Activated naive CD8-positive, alpha-beta T cell treated with anti-CD3 and anti-CD28 coated beads, Interleukin-2, amount 50 U/mL, for 16 hours (primary cell): ENCODE measurements at places on chromosomes 2 and 18.

DNA sequence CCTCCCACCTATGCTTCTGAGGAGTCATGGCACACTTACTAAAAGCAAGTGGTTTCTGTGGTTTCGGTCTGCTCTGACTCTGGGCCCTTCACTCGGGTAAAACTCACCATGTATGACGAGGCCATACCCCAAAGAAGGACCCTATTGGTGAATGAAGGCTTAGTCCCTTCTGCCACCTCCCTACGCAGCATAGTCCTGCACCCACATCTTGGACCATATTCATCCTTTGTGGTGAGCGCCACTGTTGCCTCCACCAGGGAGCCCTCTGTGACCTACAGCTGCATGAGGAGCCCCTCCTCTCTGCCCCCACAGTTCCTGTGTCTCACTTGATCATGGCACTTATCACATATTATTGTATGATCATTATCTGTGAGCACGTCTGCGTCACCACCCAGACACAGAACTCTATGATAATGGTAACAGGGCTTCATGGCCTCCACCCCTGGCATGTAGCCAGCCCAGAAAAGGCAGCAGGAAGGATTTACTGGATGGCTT lies 113.3 kb downstream of the TFCP2L1 start:
- DNase-seq: no peak

- DNase-seq: no peak
Measured at GRCh38 chr2:96359866-96360265, 24.3 kb downstream of the NCAPH start.

GRCh38 chr18:39840856-39841481 lies 2114.1 kb upstream of the PIK3C3 start:
- DNase-seq: no peak

DNA sequence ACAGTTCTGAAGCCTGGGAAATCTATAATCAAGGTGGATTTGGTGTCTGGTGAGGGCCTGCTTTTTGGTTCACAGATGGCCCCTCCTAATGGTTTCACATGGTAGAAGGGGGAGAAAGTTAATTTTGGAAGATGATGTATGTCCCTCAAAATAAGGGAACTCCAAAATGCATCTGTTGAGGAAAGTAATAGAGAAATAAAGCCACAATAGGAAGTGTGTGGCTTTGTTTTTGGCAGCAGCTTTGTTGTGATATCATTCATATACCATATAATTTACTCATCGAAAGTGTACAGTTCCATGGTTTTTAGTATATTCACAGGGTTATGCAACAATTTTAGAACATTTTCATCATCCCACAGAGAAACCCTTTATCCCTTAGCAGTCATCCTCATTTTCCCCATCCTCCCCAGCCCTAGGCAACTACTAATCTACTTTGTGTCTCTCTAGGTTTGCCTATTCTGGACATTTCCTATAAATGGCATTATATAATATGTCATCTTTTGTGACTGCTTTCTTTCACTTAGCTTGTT lies 274.0 kb upstream of the FAM98A start:
- DNase-seq: no peak

DNA sequence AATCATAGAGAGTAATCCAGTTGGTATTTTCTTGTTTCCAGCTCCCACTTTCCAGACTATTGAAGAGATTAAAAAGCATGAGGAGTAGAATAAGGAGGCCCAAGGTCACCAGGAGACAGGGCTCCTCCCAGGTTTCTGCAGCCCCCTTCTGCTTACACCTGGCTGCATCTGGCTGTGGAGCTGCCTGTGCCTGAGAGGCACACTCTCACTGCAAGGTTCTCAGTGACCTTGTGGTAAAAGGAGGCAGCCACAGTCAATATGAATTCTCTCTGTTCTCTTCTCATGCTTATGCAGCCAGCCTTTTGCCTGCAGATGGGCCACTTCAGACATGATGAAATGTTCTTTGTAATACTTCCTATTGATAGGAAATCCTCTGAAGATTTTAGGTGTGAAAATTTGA lies 233.7 kb downstream of the MYO3B start:
- DNase-seq: no peak

- no peak for DNase-seq
Measured at GRCh38 chr18:31774477-31774785, 13.8 kb upstream of the SLC25A52 start.

DNA sequence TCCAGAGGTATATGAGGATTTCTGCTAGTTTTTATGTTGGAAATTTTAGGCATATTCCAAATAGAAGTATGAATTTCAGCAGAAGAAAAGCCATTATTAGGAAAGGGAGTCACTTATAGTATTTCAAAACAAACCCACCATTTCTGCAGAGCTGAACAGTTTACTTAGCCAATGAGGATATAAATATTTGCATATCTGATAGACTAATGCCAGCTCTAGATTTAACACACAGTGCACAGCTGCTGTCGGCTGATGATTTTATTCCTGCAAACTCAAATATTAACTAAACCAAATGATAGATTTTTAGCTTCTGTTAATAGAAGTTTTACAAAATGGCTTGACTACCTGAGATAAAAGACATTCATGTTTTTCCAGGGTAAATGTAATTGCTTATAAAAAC lies 375.8 kb upstream of the FANCL start:
- no peak for DNase-seq

GRCh38 chr2:182148344-182148743 lies 162.7 kb downstream of the PPP1R1C start:
- DNase-seq: no peak

DNA sequence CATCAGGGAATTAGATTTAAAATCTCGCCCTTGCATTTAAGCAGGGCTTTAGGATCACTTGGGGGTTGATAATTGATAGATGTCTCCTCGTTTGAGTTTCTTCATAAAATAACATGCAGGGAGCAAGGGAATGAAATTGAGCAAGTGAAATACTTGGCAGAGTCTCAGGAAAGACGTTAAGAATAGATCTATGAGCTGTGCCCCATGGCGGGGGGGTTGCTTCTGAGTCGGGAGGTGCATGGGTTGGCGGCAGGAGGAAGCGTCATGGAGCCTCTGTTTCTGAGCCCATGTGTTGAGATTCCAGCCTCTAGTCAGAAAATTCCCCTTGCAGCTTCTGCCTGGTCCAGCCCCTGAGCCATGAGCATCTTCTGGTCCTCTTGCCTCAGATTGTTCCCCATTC lies 82.0 kb downstream of the APOB start:
- DNase-seq: no peak

- DNase-seq: no peak
Measured at GRCh38 chr2:174881678-174882077, 117.4 kb upstream of the CHRNA1 start.

DNA sequence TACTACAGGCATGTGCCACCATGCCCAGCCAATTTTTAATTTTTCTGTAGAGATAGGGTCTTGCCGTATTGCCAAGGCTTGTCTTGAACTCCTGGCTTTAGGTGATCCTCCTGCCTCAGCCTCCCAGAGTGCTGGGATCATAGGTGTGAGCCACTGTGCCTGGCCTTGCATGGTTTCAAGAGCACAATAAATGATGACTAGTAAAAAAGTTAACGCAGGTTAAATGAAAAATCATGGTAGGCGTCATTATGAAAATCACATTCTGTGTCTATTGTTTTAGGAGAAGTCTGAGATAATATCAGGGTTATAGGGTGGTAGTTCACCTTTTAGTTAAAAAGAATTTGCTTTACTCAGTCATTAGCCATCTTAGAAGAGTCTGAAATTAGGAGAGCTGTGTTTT lies 38.3 kb downstream of the ALMS1 start:
- DNase-seq: no peak

DNA sequence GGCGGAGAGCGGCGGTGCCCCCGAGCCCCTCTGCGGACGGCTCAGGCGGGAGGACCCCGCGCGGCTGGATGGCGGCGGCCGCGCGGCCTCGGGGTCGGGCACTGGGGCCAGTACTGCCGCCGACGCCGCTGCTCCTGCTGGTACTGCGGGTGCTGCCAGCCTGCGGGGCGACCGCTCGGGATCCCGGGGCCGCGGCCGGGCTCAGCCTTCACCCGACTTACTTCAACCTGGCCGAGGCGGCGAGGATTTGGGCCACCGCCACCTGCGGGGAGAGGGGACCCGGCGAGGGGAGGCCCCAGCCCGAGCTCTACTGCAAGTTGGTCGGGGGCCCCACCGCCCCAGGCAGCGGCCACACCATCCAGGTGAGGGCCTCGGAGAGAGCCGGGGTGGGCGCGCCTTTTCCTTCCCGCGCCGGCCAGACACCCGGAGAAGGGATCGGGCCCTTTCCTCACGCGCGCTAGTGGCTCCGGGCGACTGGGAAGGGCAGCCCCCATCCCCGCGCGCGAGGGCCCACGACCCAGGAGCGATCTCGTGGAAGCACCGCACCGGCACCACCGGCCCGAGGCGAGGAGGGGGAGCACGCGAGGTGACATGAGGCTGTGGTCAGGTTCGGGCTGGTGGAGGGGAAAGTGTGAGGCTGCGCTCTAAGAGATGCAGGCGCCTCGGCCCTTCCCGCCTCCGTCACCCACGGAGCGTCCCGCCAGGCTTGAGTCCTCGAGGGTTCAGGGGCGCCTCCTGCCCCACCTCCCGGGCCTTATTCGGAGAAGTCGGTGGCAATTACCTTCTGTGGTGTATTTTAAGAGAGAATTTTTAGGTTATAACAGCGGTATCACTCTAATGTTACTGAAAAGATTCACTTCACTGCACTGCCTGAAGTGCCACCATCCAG lies 607 bp downstream of the LAMA3 start:
- no peak for DNase-seq

DNA sequence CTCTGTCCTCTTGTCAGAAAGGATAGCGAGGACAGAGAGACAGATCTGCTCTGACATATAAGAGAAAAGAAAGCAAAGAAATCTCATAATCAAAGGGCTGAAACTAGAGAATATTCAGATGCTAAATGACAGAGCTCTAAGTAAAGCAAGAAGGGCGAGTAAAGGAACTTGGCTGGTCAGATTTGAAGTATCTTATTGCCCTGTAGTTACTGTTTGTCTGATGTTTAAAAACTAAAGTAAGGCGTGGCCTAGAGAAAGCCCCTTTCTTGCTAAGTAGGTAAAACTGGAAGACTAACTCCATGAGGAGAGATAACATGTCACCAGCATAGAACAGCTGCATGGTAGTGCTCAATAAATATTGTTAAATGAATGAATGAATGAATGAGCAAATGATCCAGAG lies 70.0 kb downstream of the CRACDL start:
- DNase-seq: no peak

DNA sequence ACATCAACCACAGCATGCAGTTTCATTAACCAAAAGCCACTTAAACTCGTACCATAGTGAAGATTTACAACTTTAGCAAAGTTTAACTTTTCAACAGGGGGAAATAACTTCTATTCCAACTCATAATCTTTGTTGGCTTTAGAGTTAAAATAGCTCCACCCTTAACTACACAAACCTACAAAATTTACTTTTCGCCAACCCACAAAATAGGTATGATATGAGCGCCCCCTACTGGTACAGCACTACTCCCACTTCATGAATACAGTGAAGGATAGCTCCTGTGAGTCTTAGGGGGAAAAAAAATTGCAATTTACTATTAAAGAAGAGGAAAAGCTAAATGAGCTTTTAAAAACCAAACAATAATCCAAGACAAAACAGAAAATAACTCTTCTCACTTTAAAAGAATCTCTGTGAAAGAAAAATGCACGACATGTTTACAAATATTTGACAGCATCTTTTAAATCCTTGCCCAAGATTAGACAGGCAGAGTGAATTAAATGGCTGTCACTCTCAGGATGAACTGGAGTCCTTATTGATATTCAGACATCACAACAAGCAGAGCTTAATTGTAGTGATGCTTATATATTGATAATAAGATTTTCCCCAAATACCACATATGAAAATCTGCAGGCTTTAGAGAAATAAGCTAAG lies 32.2 kb downstream of the TMEFF2 start:
- peak; percentile 55 for DNase-seq

DNA sequence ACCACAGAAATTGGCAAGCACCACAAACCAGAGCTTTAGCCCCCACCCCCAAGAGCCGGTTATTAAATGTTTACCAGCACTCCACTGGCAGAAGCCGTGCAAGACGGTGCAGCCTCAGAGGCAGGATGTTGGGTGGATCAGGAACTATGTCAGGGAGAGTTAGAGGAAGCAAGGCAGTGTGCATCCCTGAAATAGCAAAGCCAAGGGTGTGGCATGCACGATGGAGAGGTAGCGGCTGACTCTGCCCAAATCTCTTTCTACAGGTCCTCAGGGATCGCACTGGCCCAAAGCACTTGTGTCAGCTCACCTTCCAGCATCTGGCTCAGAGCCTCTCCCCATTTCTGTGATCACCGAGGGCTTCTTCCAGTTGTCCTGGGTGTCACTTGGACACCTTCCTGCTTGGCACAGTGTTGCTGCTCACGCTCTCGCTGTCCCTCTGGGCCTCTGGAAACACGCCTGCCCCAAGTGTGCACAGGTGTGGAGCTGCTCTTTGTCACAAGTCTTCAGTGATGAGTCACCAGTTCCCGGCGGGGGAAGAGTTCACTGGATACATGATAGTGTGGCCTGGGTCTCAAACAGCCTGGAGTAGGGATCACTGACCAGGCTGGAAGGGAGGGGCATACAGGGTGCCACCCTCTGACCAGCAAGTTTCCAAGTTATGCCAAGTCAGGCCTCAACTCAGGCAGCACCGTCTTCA lies 17.3 kb upstream of the B3GNT7 start:
- DNase-seq: no peak

DNA sequence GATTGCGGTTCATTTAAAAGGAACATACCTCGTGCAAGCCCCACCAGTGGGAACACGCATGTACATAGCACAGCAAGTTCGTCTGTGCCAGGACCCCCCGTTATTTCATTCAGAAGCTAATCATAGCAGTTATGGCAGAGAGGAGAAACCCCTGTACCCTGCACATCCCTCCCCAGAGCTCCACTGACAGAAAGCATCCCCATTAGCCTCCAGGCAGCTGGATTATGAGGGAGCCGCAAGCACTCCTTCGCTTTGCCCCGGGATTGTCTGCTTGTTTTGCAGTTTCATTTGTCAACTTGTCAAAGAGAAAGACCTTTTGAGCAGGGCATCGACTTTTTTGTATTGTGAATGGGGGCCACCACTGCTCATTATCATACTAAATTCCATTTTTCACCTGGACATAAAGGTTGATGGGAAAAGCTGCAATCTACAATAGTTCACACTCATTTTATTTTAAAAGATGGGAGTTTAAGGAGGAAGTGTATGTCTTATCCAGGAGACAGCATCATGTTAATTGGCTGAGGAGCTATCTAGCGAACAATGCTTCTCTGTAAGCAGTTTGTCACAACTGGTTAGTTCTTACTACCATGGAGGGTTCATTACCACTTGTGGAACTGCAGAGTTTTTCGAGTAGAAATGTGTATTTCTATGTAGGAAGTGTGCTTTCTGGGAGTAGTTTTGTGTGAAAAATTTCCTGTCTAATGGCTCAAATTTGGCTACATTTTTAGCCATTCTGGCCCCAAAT lies 255.3 kb downstream of the THSD7B start:
- DNase-seq: no peak

DNA sequence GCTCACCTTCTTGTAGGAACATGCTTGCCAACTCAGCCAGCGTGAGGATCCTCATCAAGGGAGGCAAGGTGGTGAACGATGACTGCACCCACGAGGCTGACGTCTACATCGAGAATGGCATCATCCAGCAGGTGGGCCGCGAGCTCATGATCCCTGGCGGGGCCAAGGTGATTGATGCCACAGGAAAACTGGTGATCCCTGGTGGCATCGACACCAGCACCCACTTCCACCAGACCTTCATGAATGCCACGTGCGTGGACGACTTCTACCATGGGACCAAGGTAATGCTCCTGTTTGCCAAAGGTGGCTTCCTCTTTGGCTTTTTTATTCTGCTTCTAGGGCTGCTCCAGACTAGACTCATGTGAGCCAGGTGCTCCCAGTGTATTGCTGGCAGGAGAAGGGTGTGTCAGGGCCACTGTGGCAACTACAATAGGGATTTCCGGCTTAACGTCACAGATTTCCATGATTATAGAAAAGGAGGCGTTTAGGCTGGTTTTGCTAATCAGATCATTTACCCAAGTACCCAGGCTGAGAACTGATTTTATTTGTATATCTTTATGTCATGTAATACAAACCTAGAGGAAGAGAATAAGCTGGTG lies 50.6 kb downstream of the DPYSL5 start:
- no peak for DNase-seq
